ENCODE measurements at places on chromosomes 5 and 9. TPM values are rescaled to one million over a fixed set of nuclear protein-coding genes. Genes with fewer than 3 reads are reported as not detected.

PCA3 gene
- total RNA-seq = not detected

FOXD4 gene
- total RNA-seq = 0.58 TPM

RNF20 gene
- total RNA-seq = 26.3 TPM

IFNK gene
- total RNA-seq = not detected

ASPN gene
- not detected for total RNA-seq

SCGB3A1 gene
- not detected for total RNA-seq

N4BP3 gene
- 1.5 TPM for total RNA-seq

MCC gene
- total RNA-seq = 0.26 TPM

GRIN3A gene
- total RNA-seq = not detected
